ENCODE measurements at places on chromosomes 2 and 18. TPM values are rescaled to one million over a fixed set of nuclear protein-coding genes. Genes with fewer than 3 reads are reported as not detected.

- peak; percentile 20 for DNase-seq
These were observed 74.7 kb upstream of the KCNJ3 start for GRCh38 chr2:154623819-154624218.

DNA sequence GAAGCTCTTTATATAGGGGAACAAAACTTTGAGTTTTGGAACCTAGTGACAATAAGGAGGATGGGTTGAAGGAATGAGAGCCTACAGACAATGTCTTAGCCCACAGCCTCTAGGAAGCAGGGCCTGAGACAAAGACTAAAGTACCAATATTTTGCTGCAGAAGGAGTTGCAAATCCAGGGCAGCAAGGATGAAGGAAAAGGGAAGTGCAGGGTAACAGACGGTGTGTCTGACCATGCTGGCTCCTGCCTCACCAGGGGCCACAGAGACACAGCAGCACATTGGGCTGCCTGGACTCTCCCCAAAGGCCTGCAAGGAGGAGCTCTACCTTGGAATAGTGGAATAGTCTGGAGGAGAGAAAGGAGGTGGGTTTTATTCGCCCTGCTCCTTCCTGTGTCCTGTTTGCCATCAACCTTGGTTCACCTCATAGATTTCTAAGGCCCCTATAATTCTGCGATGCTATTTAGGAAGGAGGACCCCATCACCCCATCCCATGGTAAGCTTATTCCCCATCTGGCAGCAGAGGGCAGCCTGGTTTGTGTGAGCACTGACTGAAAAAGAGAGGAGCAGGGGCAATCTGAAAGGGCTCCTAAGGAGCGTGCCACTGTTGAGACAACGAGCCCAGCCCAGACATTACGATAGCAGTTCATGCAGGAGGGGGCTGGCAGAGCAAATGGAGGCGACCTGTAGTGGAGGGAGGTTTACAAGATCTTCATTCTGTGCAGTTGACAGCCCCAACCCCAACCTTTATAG, 143.4 kb downstream of the MGAT5 start:
- no peak for DNase-seq

- no peak for DNase-seq
These were observed 96.1 kb downstream of the ITGA4 start for GRCh38 chr2:181553244-181553643.

- DNase-seq = no peak
These were observed 20.8 kb upstream of the SOS1 start for GRCh38 chr2:39141334-39142271.

- DNase-seq = no peak
These were observed 127.8 kb downstream of the TRIM43 start for GRCh38 chr2:95719473-95720060.

DNA sequence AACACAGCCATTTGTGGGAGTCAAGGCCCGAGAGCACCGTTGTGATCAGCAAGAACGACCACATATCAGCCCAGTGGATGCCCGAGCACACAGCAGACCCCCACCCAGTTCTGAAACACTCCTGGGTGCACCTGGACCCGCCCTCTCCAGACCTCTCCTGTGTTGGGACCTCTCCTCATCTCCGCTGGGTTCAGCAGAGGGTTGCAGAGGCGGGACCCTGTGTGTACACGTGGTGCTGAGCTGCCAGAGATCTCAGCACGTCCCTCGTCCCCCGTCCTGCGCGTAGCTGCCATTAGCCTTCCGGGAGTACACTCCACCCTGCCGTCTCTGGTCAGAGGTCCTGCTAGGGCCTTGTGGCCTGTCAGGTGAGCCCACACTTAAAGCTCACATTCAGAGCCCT, 51.7 kb downstream of the ADI1 start:
- DNase-seq = no peak

DNA sequence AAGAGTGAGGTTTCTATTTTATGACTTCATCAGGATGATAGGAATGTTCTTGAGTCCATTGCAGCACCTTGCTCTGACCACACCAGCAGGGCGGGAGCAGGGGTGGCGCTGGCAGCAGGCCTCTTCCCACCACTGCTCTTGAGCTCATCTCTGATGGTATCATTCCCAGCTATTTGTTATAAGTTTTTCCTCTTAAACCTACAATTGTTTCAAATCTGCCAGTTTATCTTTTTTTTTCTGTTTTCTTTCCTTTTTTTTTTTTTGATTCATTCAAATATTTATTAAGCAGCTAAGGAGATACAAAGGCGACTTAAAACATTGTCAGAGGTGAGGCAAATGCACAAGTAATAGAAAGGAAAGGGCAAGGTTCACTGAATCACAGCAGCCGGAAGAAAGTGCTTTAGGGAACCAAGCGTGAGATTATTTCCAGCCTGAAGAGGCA, 28.7 kb downstream of the NIFK start:
- no peak for DNase-seq

- no peak for DNase-seq
These were observed 189.7 kb upstream of the REV1 start for GRCh38 chr2:99679518-99679917.

GRCh38 chr2:9474361-9475057, at the start of gene IAH1:
TSS of gene IAH1 (plus strand) at chr2:9474551. CDS start at chr2:9474567, 16 bp downstream.
- peak; percentile 79 for DNase-seq

DNA sequence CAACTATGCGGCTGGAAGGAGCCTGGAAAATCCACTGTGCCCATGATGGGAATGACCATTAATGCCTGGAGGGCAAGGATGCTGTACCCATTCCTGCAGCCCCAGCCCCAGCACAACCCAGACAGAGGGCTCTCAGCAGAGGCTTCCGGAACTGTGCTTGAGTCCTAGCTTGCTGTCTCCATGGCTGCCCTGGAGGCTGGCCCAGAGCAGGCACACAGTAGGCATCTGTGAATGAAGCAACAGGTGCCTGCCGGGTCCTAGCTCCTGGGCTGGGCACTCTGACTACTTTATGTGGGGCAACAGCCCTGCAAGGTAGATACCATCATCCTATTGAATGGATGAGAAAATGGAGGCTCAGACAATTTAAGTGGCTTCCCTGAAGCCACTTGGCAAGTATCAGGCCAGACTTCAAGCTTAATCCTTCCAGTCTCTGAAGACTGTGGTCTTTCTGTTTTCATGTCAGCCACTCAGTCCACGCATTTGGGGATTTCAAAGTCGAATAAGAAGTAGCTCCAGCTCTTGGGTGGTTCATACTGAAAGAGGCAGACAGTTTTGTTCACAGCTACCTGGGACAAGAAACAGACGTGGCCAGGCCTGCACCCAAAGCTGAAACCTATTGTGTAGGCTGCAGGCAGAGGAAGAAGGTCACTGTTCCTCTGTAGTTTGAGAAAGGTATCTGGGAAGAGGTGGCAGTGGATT, 237.5 kb downstream of the ZBTB7C start:
- DNase-seq = no peak

GRCh38 chr2:174436351-174436750, 40.8 kb downstream of the SCRN3 start:
- no peak for DNase-seq

DNA sequence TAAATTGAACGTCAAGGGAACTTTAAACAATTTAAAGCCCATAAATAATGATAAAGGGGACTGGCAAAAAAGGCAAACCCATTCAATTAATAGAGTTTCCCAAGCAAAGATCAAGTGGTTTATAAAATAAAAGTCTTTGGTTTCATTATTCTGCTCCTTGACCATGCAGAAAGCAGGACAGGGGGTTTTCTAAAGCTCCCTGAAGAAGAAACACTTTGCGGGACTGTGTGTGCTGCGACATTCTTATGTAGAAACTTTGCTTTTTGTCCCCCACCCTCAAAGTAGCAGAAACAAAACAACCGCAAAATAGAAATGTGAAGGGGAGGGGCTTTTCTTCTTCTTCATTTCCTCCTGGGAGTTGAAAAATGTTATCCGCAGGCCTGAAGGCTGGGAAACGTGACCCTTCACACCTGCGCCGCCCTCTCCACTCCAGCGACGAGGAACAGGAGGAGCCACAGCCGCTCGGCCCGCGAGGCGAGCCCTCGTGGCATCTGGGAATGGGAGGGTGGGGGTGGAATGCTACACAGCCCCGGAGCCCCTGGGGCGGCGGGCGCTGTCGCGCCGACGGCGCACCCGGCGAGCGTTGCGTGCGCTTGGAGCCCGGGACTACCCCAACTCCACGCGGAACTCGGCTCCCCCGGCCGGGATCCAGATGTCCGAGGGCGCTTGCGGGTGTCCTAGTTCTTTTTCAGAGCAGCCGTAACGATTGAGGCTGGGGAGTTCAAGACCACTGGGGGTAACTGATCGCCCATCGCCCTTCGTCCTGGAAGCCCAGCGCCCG, 4.3 kb upstream of the GBX2 start:
- no peak for DNase-seq

FBXO48 gene
- total RNA-seq = 0.75 TPM

TLX2 gene
- total RNA-seq = not detected

SERPINB2 gene
- not detected for total RNA-seq

FAM228B gene
- total RNA-seq = 28.3 TPM

Data from heart right ventricle (tissue), 16 donors.